ENCODE measurements at places on chromosomes 3 and 15. TPM values are rescaled to one million over a fixed set of nuclear protein-coding genes. Genes with fewer than 3 reads are reported as not detected.

Gene FBXO40
- not detected for total RNA-seq

Gene ZNF660
- not detected for total RNA-seq

Gene SCG5
- 2.4 TPM for total RNA-seq

Gene CPNE9
- 0.14 TPM for total RNA-seq

Gene MKRN2OS
- not detected for total RNA-seq

Gene DAG1
- total RNA-seq: 43.6 TPM

Gene TMEM108
- not detected for total RNA-seq

Gene TYRO3
- 15.8 TPM for total RNA-seq

Gene SGO1
- total RNA-seq: 13.8 TPM

Gene ZIC4
- not detected for total RNA-seq

Gene RTP1
- not detected for total RNA-seq

Gene CNTN3
- total RNA-seq: not detected

Gene PIF1
- total RNA-seq: 19.2 TPM

Gene CPLX3
- total RNA-seq: 0.05 TPM

Gene CALML4
- 9.3 TPM for total RNA-seq

Gene ADAMTS7
- total RNA-seq: 6.1 TPM

Gene KLHL40
- not detected for total RNA-seq

Gene ANO10
- 20.6 TPM for total RNA-seq

Gene IL5RA
- total RNA-seq: not detected

Gene RBPMS2
- total RNA-seq: 6.5 TPM

Gene NANOGP8
- not detected for total RNA-seq

Gene FOXB1
- not detected for total RNA-seq

Gene CCR9
- total RNA-seq: not detected

Gene TMEM266
- 0.09 TPM for total RNA-seq

Gene TM6SF1
- total RNA-seq: not detected

Gene FBXW12
- total RNA-seq: not detected

Gene ASB14
- total RNA-seq: not detected

Gene OR5H6
- total RNA-seq: not detected

Gene ERC2
- 0.25 TPM for total RNA-seq

Gene GUCA1C
- not detected for total RNA-seq

Gene TMCO5A
- not detected for total RNA-seq

Gene IL17RE
- total RNA-seq: 1.1 TPM

Gene CEP70
- 5.7 TPM for total RNA-seq

Gene DUOXA1
- total RNA-seq: 0.14 TPM

Gene FOXL2NB
- 0.89 TPM for total RNA-seq

Gene NAA50
- 179 TPM for total RNA-seq

Gene PPP1R14D
- not detected for total RNA-seq

Gene CTDSPL2
- 16.1 TPM for total RNA-seq

Gene SPG11
- 8.9 TPM for total RNA-seq

Gene HESX1
- 0.33 TPM for total RNA-seq
